ENCODE measurements at places on chromosomes 5 and 9. TPM values are rescaled to one million over a fixed set of nuclear protein-coding genes. Genes with fewer than 3 reads are reported as not detected.

- H3K27ac ChIP-seq, result no peak overlapping the region
- no peaks in the 10 kb centered on the region for H3K36me3 ChIP-seq
- H3K27me3 ChIP-seq, result no peaks in the 10 kb centered on the region
- H3K4me3 ChIP-seq, result no peak overlapping the region
- H3K4me1 ChIP-seq, result no peaks in the 10 kb centered on the region
These were observed 200.8 kb downstream of the CHSY3 start for GRCh38 chr5:130104895-130105688.

The MTX3 gene
- total RNA-seq, result 20.9 TPM

The LCN1 gene
- not detected for total RNA-seq

The ADAMTSL1 gene
- total RNA-seq, result not detected

DNA sequence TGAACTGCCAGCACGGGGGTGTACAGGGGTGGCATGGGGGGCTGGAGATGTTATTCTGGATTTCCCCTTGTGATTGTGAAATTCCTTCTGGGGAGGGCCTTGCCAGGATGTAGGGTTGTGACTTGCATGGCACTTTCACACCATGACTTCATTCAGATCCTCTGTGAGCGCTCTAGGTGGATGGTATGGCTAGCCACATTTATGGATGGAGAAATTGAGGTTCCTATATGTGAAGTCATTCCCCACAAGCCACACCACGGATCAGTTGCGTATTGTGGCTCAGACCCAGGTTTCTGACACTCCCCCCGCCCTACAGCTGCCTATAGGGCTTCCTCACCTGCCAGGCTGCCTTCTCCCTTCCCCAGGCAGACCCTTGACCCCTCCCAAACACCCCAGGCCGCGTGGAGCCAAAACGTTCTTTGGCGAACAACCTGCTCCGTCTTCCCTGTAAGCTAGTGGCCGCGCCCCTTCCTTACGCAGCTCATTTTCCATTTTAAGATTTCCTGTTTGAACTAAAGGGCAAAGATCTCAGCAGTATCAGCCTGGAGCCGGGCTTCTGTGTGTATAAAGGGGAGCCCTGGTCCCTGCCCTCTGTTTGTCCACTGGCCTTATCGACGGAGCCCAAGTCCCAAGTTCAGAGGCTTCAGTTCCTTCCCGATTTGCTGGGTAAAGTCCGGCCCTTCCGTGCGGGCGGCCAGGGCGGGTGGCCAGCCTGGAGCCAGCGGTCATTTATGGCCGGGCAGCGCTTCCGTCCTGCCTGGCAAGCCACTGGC is 97.8 kb upstream of the KLF4 start:
- peaks cover 25% of the 10 kb centered on the region for H3K4me1 ChIP-seq
- H3K4me3 ChIP-seq, result peak overlapping the region; percentile 56
- H3K27ac ChIP-seq, result peak overlapping the region; percentile 68

DNA sequence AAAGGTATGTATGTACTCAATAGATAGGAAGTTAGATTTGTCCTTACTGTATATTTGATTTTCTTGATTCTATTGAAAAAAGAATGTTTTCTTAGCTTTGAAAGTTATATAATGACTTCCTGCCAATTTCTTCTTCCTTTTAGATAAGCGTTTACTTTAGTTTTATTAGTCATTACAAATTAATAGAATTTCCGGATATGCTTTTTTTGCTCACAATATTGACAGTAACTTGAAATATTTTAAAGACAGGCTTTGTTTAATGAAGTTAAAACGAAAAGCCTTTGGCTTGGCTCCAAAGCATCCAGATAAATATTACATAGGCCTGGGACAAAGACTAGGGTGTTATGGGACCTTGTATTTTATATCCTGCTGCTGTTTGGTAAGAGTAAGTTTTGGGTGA is 49.5 kb downstream of the CWC27 start:
- DNase-seq, result no peak
- no peak overlapping the region for H3K27ac ChIP-seq
- no peaks in the 10 kb centered on the region for H3K4me1 ChIP-seq
- no peaks in the 10 kb centered on the region for H3K36me3 ChIP-seq
- H3K27me3 ChIP-seq, result no peaks in the 10 kb centered on the region

The FAM240B gene
- total RNA-seq, result not detected

GRCh38 chr5:168903061-168903460 is 323.9 kb upstream of the PANK3 start:
- no peak for DNase-seq
- no peak overlapping the region for H3K27ac ChIP-seq
- peaks cover 59% of the 10 kb centered on the region for H3K27me3 ChIP-seq
- H3K4me3 ChIP-seq, result no peak overlapping the region

The PDGFRB gene
- not detected for total RNA-seq
